ENCODE measurements at places on chromosomes 2 and 18. TPM values are rescaled to one million over a fixed set of nuclear protein-coding genes. Genes with fewer than 3 reads are reported as not detected.

DNA sequence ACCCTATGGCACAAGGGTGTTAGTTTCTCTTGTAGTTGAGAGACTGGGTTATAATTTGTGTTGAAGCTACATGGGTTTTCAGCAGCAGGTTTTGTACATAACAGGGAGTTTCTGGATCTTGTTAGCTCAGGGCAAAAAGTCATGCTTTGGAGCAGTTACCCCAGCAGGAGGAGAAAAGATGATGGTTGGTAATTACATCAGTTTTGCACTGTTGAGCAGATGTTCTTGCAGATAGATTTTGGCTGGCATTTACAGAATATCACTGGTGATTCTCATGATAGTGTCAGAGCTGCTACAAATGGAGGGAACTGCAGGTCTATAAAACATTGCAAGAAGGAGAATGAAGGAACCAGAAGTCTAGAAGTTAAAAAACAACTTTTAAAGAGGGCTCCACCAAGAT, 215.2 kb upstream of the ATP5MC3 start:
- H3K4me3 ChIP-seq = no peak overlapping the region
- H3K27me3 ChIP-seq = no peaks in the 10 kb centered on the region
- no peak overlapping the region for H3K27ac ChIP-seq
- no peak for DNase-seq

DNA sequence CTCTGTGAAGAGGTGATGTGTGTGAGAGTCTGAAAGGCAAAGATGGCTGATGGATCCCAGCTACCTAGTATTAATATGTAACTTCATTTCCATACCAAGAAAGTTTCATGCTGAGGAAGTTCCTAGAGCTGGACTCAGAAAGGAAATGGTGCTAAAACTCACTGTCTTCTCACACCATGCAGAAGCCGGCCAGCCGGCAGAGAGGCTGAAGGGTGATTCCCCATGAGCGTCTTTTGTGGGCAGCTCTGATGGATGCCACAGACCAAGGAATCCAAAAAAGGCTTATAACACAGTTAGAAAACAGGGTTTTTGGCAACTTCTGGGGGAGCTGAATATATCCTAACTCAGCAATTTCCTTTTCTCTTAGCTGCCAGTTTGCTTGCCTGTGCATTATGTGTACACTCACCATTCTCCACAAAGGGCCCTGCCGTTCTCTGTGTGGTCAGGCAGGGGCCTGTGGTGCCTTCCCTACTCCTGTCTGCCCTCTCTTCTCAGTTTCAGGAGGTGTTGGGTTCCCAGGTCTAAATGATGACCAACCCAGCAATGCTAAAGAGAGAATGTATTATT, 289.4 kb downstream of the MTX2 start:
- H3K27ac ChIP-seq = no peak overlapping the region
- no peaks in the 10 kb centered on the region for H3K36me3 ChIP-seq
- peaks cover 7% of the 10 kb centered on the region for H3K27me3 ChIP-seq
- H3K4me3 ChIP-seq = no peak overlapping the region
- DNase-seq = no peak

DNA sequence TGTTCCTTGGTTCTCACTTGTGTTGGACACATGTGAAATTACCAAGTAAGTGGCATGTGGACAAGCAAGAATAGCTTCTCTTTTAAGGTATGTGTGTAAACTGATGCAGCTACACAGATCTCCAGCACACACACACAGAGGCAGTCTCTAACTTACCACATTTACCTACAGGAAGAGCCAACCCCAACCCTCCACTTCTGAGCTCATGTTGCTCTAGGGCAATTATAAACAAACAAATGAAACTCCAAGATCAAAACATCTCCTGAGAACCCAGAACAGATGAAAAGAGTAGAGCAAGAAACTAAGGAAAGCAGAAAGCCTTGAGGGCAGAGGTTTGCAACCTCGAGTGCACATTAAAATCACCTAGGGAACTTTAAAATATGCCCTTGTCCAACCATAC, 16.0 kb upstream of the TMEM37 start:
- no peaks in the 10 kb centered on the region for H3K36me3 ChIP-seq
- H3K4me1 ChIP-seq = no peaks in the 10 kb centered on the region
- H3K4me3 ChIP-seq = no peak overlapping the region
- no peak overlapping the region for H3K27ac ChIP-seq
- H3K27me3 ChIP-seq = no peaks in the 10 kb centered on the region
- no peak for DNase-seq

DNA sequence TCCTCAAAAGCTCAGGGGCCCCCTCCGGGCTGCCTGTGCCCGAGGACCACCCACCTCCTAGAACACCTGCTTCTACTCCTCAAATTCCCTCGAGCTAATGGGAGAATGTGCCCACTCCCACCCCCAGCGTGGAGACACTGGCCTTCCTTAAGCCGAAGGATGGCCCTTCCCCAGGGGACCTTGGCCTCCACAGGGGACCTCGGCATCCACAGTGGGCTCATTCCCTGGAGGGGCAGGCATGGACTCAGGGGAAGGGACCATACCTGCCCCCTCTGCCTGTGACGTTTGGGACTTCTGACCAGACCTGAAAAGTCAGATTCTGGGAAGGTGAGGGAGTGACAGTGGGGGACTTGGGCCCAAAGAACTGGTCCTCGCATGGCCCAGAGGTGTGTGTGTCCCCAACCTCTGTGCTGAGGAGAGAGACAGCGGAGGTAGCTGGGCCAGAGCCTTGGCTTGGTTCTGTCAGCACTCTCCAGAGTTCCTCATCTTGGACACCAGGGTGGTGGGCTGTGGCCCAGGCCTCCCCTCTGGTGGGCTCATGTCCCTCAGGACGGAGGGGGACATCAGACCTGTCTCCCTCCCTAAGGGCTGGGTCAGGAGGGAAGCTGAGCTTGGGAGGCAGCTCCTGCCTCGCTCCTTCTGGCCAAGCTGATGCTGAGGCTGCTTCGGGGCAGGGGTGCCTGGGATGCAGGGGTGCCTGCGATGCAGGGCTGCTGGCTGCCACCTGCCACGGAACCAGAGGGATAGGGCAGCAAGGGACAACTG, 240.4 kb downstream of the HAUS1 start:
- no peak overlapping the region for H3K27ac ChIP-seq
- H3K27me3 ChIP-seq = peaks cover 5% of the 10 kb centered on the region
- peaks cover 17% of the 10 kb centered on the region for H3K4me1 ChIP-seq
- H3K4me3 ChIP-seq = no peak overlapping the region
- DNase-seq = no peak

- H3K4me1 ChIP-seq = peaks cover 4% of the 10 kb centered on the region
- H3K4me3 ChIP-seq = no peak within 1 kb of the TSS
- peak; percentile 82 for DNase-seq
- H3K27me3 ChIP-seq = no peaks in the 10 kb centered on the region
These were observed at the start of the genes CEBPZ and NDUFAF7 for GRCh38 chr2:37231241-37232130. Gene CEBPZ, minus strand, starts transcription at chr2:37231596. Its CDS starts 29 bp downstream, at chr2:37231567. Gene NDUFAF7, plus strand, starts transcription at chr2:37231658. Its CDS starts 48 bp downstream, at chr2:37231706.

GRCh38 chr18:55337908-55338521, 250.0 kb downstream of the TCF4 start:
- no peaks in the 10 kb centered on the region for H3K27me3 ChIP-seq
- H3K27ac ChIP-seq = peak overlapping the region; percentile 90
- peaks cover 41% of the 10 kb centered on the region for H3K4me1 ChIP-seq
- H3K4me3 ChIP-seq = peak overlapping the region; percentile 32

DNA sequence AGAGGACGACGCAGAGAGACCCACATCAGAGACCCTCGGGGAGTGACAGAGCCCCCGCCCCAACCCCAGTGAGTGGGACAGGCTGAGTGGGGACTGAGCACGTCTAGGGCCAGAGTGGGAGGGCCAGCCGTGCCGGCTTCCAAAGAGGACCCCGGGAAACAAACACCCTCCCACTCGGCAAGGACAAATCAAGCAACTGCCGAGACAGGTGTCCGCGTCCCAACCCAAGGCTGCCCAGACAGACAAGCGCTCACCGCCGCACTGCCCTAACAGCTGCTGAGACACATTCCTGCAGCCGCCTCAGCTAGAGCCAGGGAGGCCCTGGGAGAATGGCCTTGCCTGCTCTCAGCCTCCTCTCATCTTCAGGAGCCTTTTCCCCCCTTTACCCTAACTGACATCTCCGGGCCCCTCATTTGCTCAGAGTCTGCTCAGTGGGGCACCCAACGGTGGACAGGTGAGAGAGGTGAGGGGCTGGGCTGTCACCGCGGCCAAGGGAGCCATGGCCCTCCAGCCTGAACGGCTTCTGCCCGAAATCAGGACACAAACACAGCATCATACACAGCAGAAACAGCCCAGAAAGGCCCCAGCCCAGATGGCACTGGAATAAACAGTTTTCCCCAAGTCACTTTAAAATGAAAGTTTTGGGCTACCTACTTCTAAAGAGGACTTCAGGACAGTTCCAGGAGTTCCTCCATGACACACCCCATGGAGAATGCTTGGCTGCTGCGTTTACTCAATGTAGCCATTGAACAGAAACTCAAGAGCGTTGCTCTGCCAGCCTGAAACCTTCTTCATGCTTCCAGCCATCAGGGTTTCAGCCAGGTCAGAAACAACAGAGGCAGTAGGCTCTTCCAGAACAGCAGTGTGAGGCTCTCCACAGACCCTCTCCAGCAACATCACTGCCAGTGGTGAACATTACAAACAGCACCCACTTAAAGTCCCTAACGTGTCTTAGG, 23.6 kb downstream of the SLC66A2 start:
- peaks cover 5% of the 10 kb centered on the region for H3K27me3 ChIP-seq
- H3K27ac ChIP-seq = no peak overlapping the region
- H3K36me3 ChIP-seq = peaks cover 43% of the 10 kb centered on the region
- peak overlapping the region; percentile 14 for H3K4me3 ChIP-seq
- no peaks in the 10 kb centered on the region for H3K4me1 ChIP-seq

DNA sequence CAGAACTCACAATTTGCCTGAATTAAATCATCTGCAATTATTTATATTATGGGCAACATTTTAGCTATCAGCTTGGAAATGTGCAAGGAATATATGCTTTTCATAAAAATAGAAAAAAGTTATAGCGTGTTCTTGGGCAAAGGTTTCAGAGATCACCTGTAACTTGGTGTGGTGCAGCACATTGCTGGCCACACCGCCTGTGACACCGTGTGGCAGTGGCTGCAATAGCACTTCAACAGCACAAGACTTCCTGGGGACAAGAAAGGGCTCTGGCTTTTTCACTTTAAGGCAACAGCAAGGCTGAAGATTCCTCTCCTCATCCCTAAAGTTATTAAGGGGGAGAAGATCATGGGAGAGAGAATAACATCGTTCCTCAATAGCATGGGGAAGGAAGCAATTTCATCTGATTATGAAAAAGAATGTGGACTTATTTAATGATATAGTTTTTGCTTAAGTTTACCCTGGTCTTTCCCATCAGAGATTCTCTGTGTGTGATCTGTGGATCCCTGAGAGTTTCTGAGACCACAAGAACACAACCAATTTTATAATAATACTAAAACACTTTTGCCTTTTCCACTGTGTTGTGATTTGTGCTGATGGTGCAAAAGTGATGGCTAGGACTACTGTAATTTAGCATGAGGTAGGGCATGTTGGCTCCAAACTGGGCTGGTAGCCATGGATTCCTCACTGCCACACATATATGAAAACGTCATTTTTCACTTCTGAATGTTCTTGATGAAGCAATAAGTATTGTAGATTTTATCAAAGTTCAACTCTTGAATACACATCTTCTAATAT, 15.0 kb upstream of the SERPINB3 start:
- DNase-seq = peak; percentile 21
- H3K4me1 ChIP-seq = no peaks in the 10 kb centered on the region
- H3K27me3 ChIP-seq = no peaks in the 10 kb centered on the region
- no peak overlapping the region for H3K4me3 ChIP-seq

EGR4 gene
- total RNA-seq = 0.15 TPM

SNTG2 gene
- total RNA-seq = 23.2 TPM

TUBB8B gene
- 1.4 TPM for total RNA-seq

BMP10 gene
- not detected for total RNA-seq

TSPYL6 gene
- not detected for total RNA-seq

TMEM237 gene
- 22.3 TPM for total RNA-seq

All from endothelial cell (in vitro differentiated cells).